H1 (cell line): ENCODE measurements at places on chromosomes 16 and 17. TPM values are rescaled to one million over a fixed set of nuclear protein-coding genes. Genes with fewer than 3 reads are reported as not detected.

Gene MT1A
- total RNA-seq: not detected in 2 replicates

Gene IGF2BP1
- total RNA-seq: 487 and 513 TPM in 2 replicates

Gene MEOX1
- total RNA-seq: not detected in 2 replicates

DNA sequence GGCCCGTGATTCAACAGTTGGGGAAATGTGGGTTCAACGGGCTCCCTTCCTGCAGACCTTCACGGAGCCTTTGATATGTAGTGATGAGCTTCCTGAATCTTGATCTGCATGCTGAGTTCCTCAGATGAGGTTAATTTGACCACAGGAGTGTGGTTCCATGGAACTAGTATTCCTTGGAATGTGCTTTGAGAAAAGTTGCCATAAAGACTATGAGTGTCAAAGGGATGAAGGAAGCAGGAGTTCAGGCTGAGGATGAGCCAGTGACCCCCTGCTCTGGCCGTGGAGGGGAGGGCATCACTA, 229.2 kb downstream of the MSI2 start:
- no peak for DNase-seq

GRCh38 chr17:65022751-65023700, 33.5 kb downstream of the GNA13 start:
- no peak for DNase-seq

- no peak for DNase-seq
Observed at GRCh38 chr17:14630621-14631020, 329.7 kb downstream of the HS3ST3B1 start.

GRCh38 chr16:81888520-81889394, 109.7 kb downstream of the PLCG2 start:
- no peak for DNase-seq

DNA sequence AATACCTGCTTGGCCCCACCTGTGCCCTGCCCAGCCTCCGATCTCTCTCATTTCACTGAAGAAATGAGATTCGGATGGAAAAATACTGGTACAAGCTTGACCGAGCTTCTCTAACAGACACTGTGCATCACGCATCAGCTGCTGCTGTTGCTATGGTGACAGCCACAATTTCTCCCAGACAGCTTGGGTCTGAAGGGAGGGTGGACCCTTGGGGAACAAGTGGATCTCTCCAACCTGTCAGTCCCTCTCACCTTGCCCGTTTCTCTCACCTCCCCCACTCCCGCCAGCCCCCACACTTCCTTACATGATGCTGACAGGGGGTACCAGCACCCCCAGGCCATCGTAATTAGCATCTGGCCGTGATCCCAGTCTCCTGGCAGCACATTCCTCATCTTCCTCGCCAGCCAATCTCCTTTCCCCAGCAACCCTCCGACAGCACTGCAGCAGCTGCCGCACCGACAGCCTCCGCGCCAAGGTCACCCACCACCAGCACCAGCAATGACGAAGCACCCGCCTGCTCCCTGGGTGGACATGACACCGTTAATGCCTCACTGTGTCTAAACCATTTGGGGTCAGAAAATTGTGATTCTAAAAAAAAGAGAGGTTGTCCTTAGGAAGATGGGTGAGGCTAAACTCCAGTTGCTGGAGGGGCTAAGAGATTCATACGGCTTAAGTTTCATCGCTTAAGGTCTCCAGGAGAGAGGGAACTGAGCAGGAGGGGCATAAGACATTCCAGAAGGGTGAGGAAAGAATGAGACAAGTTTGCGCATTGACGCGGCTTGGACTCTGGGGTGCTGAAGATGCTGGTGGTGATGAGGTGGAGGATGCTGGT, 58.6 kb upstream of the TNRC6A start:
- DNase-seq: no peak
